Glomerular endothelial cell (primary cell): ENCODE measurements at places on chromosomes 12 and 14. TPM values are rescaled to one million over a fixed set of nuclear protein-coding genes. Genes with fewer than 3 reads are reported as not detected.

Gene AICDA
- total RNA-seq = not detected in 2 replicates

GRCh38 chr14:70670992-70671651 lies 29.4 kb downstream of the TTC9 start:
- no peak for DNase-seq

Gene USP5
- 74.8 and 77.1 TPM in 2 replicates for total RNA-seq

- DNase-seq = no peak
These were observed 3.4 kb downstream of the KCNA5 start for GRCh38 chr12:5047094-5047493.

DNA sequence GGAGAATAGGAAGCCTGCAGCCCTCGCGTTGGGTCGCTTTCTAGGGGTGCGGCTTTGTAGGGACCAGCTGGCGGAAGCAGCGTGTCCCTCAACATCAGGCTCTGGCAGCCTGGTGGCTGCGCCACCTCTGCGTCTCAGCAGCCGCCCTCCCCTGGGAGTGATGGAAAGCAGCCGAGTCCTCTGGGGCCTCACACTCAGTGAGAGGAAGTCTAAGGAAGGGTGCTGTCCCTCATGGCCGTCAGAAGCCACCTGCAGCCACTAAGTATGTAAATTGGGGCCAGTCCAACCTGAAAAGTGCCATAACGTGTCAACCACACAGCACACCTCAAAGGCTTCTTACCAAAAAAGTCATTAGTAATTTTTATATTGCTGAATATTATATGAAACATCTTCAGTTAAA lies 80.3 kb downstream of the WDR20 start:
- DNase-seq = no peak

DNA sequence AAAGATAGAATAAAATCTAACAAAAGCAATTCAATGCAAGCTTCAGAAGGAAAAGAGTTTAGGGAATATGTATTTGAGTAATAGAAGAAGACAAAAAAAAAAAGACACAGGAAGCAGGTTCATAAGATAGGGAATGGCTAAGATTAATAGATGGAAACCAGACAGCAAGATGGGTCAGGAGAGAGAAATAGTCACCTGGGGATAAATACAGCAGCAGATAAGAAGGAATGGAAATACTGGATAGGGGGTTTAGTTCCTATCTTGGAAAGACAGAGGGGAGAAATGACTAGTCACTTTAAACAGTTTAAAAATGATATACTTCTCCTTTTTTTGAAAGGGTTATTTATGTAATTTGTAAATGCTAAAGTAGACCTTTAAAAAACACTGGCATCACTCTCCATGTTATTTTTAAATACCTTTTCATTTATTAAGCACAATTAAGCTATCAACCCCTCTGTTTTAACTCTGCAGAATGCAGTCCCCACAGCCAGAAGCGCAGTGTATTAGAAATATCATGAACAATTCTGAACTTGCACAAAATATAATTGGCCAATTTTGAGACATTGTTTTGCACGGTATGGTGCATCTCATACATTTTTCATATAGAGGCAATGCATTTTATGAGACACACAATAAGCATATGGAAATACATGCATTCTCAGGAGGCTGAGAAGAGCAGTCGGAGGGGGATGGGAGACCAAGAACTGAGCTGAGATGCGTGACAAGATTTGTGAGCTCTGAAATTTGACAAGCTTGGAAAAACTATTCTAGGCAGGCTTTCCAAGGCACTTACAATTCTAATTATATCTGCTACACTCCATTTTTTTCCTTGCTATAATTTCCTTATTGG lies 303.4 kb upstream of the PRICKLE1 start:
- no peak for DNase-seq

- DNase-seq = no peak
These were observed 198.2 kb upstream of the PLEKHG7 start for GRCh38 chr12:92504594-92504981.

- no peak for DNase-seq
These were observed 34.7 kb upstream of the NRXN3 start for GRCh38 chr14:78135450-78135891.

DNA sequence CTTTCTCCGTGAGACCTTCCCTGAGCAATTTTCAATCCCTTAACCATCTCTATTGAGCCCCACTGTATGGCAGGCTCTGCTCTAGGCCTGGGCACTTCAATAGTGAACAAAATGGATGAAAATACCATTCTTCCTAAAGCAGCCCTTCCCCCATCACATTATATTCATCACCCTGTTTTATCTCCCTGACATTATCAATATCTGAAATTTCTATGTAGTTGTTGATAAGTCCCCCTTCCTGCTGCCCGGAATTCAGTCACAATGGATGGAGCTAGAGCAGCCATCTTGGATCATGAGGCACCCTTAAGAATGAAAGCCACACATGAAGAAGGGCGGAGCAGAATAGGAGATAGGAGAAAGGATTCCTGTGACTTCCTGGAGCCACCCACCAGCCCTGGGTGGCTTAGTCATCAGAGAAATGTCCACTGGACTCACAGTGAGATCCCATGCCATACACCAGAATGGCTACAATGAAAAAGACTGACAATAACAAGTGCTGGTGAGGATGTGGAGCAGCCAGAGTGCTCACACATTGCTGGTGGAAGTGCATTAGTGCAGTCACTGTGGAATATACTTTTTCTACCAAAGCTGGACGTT lies 33.9 kb downstream of the SCARB1 start:
- no peak for DNase-seq

GRCh38 chr14:88202286-88202685 lies 120.8 kb downstream of the KCNK10 start:
- no peak for DNase-seq

Gene SLCO1A2
- not detected in 2 replicates for total RNA-seq

GRCh38 chr14:26370115-26370514 lies 227.7 kb downstream of the NOVA1 start:
- no peak for DNase-seq

- no peak for DNase-seq
These were observed 619 bp downstream of the ERC1 start for GRCh38 chr12:991350-992333.

Gene CRADD
- 17.3 and 21.1 TPM in 2 replicates for total RNA-seq

- no peak for DNase-seq
These were observed 96.0 kb upstream of the WSCD2 start for GRCh38 chr12:108033090-108033489.

Gene BAG5
- 23.8 and 27.4 TPM in 2 replicates for total RNA-seq

DNA sequence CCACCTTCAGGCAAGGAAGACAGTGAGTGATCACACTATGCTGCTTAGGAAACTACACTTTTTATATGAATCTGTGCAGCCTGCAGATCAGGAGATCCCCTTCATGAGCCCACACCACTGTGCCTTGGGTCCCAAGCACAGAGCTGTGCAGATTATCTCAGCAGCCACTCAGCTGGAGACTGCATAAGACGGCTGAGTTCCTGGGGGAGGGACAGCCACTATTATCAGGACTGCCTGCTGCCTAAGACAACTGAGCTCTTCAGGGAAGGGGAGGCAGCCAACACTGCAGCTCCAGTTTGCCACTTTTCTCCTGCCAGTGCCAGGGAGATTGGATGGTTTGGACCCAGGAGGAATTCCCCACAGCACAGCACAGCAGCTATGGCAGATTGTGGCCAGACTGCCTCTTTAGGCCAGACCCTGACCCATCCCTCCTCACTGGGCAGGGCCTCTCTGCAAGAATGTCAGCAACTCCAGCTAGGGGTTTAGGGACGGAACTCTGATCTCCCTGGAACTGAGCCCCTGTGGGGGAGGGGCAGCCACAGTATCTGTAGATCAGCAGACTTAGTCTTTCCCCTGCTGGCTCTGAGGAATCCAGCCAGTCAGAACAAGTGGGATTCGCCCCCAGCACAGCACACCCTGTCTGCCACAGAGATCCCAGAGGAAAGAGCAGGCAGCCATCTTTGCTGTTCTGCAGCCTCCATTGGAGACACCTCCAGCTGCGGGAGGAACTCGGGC lies 141.3 kb downstream of the KLHL28 start:
- DNase-seq = no peak

DNA sequence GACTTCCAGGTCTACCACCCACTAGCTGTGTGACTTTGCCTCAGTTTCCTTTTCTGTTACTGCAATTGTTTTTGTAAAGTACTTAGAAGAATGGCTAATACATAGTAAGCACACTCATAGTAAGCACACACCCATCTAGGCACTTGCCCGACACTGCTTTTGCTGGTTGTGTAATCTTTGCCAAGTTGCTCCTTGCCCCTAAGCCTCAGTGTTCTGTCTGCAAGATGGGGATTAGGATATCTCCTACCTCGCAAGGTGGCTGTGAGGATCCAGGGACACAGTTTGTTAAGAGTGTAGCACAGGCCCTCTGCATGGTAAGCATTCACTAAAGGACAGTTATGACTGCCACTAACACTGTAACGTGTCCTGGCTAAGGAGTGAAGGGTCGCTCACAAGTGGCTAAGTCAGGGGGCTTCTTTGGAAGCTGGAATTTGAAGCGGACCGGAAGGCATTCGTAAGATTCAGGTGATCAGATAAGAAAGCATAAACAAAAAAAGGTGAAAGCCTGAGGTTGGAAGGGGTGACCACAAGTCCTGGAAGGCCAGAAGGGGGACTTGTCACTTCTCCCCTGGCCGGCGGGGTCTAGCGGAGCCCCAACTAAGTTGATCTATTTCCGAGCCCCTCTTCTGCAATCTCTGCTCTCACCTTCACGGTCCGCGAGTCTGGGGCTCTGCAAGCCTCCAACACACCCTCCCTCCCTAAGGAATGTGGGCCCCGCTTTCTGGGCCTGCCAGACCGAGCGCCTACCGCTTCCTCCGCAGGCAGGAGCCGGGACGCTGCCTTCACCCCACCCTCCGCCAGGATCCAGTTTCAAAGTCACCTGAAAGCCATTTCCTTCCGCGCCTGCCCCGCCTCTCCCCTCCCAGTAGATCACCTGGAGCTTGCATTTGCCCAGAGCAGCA lies 1.5 kb upstream of the PLEKHG3 start:
- no peak for DNase-seq

Gene NPC2
- 615 and 804 TPM in 2 replicates for total RNA-seq

- DNase-seq = no peak
These were observed 169.3 kb downstream of the STXBP6 start for GRCh38 chr14:24880689-24881088.

DNA sequence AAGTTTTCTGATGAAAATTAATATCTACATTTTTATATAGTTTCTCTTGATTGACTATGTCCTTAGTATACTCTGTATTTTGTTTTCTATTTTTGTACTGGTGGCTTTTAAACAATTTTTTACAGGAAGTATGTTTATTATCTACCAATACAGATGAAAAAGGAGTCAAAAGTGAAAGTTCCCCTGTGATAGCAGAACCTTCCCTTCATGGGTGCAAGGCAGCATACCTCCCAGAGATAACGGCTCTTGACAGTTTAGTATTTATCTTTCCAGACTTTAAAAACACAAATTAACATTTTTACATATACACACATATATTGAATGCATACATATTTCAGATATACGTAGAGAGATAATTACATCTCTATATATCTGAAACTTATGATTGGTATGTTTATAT lies 17.1 kb upstream of the FAM234B start:
- DNase-seq = no peak

DNA sequence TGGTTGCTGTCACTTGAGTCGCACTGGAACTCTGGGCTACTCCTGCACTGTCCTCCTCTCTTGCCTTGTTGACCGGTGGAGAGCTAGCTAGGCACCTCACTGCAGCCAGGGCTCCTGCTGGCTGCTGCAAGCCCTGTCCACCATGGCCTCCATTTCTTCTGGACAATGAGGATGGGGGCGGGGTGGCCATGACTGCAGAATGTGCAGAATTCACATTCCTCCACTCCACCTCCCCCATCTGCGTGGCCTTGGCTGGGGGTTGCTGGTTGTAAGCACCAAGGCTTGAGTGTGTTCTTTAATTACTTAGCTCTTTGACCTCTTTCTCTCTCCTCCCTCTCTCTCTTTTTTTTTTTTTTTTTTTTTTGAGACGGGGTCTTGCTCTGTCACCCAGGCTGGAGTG lies 248.5 kb downstream of the PCNX1 start:
- DNase-seq = no peak

DNA sequence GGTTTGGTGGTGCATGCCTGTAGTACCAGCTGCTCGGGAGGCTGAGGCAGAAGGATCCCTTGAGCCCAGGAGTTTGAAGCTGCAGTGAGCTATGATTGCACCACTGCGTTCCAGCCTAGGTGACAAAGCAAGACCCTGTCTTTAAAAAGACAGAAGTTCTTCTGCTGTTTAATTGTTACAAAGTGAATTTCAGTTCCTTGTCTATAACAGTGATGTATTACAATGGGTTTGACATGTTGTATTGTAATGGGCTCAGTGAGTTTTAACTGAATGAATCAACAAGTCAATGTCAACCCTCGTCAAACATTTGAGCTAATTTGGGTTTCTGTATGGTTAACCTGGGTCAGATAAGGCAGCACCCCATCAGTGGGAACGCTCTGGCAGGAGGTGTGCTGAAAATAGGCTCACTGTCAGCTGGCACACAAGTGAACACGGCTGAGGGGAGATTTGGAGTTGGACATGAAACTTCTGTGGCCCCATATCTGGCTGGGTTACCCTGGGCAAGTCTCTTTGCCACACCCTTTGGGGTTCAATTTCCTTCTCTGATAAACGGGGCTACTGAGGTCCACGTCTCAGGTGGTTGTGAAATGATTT lies 14.0 kb upstream of the TRPV4 start:
- DNase-seq = no peak

DNA sequence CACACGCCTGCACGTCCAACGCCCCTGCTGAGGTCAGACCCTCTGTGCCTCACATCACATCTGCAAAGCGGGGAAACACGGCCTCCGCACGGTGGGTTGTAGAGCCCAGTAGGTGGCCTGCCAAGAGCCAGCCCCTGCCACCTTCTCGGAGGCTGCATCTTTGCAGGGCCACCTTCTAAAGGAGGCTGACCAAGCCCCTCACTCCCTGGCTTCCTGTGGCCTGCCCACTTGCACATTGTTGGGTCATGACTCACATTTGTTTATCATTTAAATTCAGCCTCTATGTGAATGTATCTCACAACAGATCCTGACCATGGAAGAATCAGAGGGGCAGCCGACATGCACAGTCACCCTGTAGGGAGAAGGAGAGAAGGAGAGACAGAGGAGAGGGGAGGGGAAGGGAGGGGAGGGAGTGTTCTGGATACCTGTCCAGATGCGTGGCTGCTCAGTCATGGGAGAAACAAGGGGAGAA lies 319.5 kb upstream of the DIO3 start:
- DNase-seq = no peak

Gene ASB2
- total RNA-seq = 0.35 and 0.58 TPM in 2 replicates

DNA sequence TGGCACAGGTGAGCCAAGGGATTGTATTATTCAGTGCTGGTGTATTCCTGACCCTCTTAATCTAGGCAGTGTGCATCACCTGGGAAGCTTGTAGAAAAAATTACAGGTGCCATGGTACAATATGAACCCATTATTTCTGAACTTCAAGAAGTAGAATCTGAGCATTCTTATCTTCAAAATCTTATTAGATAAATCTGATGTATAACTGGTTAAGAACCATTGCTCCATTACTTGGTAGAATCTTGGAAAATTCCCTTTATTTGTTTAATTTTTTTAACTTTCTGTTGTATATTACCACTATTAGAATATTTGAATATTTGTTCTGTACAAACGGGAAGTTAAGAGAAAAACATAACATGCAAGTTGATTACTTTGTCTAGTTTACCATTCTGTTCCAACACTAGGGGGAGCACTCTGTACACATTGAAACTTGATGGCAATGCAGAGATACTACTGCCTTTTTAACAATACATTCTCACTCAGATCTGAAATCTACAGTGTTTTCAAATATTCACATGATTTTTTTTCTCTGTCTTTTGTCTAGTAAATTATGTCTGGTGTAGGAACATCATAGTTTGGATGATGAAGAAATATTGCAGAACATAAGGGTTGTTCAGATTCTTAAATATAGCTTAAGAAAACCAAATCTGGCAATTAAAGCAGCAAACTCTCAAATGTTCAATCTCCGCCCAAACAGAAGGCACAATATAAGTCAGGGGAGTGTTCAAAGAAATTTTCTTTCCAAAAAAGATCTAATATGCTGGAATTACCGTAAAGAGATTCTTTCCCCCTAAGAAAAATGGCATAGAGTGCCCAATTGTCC lies 196.6 kb downstream of the PCNX1 start:
- peak; percentile 63 for DNase-seq
